Pericardium fibroblast (primary cell): ENCODE measurements at places on chromosomes 5 and 9. TPM values are rescaled to one million over a fixed set of nuclear protein-coding genes. Genes with fewer than 3 reads are reported as not detected.

Gene AIF1L
- 1.2 and 2.5 TPM in 2 replicates for total RNA-seq

Gene GHR
- total RNA-seq = 7.1 and 7.7 TPM in 2 replicates

Gene LIFR
- 38.8 and 61.7 TPM in 2 replicates for total RNA-seq

Gene PCDHA12
- total RNA-seq = not detected in 2 replicates

Gene LMBRD2
- 3.7 and 4.7 TPM in 2 replicates for total RNA-seq

Gene EMB
- total RNA-seq = 0.12 and 0.85 TPM in 2 replicates

Gene PCDHA9
- total RNA-seq = not detected in 2 replicates

Gene CBY3
- not detected in 2 replicates for total RNA-seq

Gene ACER2
- 0.26 and 2.7 TPM in 2 replicates for total RNA-seq

Gene TAF11L10
- total RNA-seq = not detected in 2 replicates

Gene IL3
- not detected in 2 replicates for total RNA-seq

Gene LCN1
- total RNA-seq = 0.58 TPM in 1 of 2 replicates, not detected in the other

Gene TRIM7
- 0.94 and 1.9 TPM in 2 replicates for total RNA-seq

Gene PCDHGA7
- 4.4 and 5.1 TPM in 2 replicates for total RNA-seq

Gene GPR107
- total RNA-seq = 22.1 and 24.3 TPM in 2 replicates

Gene IL4
- total RNA-seq = not detected in 2 replicates

Gene SPOUT1
- total RNA-seq = 12.5 and 17.7 TPM in 2 replicates

Gene GFI1B
- total RNA-seq = not detected in 2 replicates

Gene PKN3
- 1.0 and 1.8 TPM in 2 replicates for total RNA-seq

Gene ARID3C
- total RNA-seq = 0.35 and 1.2 TPM in 2 replicates

Gene CNTFR
- 0.51 and 9.9 TPM in 2 replicates for total RNA-seq

Gene B4GALT1
- 95.2 and 118 TPM in 2 replicates for total RNA-seq

Gene UBQLN1
- total RNA-seq = 59.3 and 66.5 TPM in 2 replicates

Gene PCDHA1
- total RNA-seq = not detected in 2 replicates

Gene HAVCR1
- total RNA-seq = not detected in 2 replicates

Gene HACD4
- 3.7 and 7.1 TPM in 2 replicates for total RNA-seq
